ENCODE measurements at places on chromosomes 3 and 15.

DNA sequence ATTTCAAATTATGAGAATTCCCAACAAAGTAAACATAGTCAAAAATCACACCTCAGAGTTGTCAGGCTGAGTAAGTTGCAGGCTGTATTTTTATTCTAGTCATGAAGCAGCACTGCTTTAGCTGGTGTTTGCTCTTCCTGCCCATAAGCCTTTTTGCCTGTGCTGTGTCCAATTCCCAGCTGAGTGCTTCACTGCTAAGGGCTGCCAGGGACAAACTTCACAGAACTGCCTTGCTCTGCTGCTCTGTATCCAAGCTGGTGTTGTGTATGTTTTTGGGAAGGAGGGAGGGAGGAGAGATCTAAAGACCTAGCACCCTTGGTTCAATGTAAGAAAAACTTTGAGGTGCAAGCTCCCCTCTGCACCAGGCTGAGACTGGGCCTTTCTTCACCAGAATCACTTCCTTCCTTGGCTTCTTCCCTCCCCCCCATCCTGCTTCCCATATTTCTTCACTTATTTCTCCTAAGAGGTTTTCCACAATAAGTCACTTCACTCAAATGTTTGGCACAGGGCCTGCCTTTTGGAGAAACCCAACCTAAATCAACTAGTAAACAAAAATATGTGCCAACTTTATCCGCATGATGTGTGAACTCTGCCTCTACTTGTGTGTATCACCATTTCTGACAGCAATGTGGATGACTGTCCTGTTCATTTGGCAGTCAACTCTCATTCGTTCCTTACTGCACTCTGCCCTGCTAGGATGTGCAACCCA is 156.1 kb downstream of the TBL1XR1 start:
- no peak for DNase-seq

- no peak for DNase-seq
Measured at GRCh38 chr3:169337500-169338078, 325.9 kb downstream of the MECOM start.

GRCh38 chr15:23569151-23569925 is 3.9 kb downstream of the MKRN3 start:
- DNase-seq: no peak

GRCh38 chr3:128367761-128368160 is 98.9 kb downstream of the DNAJB8 start:
- no peak for DNase-seq

DNA sequence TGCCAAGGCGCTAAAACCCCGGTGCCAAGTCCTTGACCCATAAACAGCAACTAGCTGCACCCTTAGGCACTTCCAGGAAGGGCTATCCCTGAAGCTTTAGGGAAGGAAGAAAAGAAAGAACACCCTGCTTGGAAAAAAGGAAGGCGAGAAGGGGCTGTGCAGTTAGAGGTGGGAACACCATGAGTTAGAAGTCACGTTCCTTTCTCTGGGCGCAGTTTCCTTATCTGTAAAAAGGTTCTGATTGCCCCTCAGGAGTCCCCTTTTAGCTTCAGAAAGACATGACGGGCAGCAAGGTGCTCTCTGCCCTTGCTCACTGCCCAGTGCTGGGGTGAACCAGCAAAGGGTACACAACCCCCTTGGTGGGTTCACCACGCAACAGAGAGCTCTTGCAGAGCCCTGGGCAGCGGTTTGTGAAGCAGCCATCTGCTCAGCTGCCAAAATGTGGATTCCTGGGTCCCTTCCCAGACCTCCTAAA is 798 bp downstream of the GCHFR start:
- DNase-seq: no peak

DNA sequence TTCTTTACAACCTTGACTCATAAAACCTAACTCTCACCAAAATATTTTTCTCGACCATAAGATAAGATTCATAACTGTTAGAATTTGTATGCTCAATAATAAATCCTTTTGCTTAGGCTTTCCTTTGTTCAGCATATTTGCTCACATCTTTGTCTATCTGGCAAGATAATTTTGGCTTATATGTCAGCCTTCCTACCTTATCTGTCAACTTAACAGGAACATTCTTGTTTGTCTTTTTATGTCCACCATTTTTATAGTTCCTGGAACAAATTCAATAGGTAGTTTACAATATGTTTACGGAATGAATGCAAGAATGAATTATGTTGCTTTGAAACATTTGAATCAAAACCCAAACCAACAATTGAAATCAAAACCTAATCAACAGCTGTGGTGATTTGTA is 41.0 kb upstream of the P2RY1 start:
- no peak for DNase-seq

DNA sequence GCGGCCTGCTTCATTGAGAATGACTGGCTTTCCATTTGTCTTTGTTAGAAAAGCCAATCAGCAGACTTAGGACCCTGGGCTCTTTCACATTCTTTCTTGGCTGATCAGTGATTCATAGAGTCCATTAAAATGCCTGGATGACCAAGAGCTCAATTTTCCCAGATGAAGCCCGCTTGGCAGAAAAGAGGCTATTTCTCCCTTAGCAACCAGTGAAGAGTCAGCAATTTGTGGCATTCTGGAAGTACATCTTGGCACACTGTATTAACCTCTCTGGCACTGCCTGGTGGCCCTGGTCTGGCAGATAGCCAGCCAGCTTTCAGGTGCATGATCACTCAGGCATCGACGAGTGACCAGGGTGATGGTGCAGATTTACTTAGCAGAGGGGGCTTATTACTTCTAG is 145.7 kb upstream of the PLAAT1 start:
- no peak for DNase-seq

- no peak for DNase-seq
Measured at GRCh38 chr3:170421111-170421641, 2.5 kb downstream of the CLDN11 start.

DNA sequence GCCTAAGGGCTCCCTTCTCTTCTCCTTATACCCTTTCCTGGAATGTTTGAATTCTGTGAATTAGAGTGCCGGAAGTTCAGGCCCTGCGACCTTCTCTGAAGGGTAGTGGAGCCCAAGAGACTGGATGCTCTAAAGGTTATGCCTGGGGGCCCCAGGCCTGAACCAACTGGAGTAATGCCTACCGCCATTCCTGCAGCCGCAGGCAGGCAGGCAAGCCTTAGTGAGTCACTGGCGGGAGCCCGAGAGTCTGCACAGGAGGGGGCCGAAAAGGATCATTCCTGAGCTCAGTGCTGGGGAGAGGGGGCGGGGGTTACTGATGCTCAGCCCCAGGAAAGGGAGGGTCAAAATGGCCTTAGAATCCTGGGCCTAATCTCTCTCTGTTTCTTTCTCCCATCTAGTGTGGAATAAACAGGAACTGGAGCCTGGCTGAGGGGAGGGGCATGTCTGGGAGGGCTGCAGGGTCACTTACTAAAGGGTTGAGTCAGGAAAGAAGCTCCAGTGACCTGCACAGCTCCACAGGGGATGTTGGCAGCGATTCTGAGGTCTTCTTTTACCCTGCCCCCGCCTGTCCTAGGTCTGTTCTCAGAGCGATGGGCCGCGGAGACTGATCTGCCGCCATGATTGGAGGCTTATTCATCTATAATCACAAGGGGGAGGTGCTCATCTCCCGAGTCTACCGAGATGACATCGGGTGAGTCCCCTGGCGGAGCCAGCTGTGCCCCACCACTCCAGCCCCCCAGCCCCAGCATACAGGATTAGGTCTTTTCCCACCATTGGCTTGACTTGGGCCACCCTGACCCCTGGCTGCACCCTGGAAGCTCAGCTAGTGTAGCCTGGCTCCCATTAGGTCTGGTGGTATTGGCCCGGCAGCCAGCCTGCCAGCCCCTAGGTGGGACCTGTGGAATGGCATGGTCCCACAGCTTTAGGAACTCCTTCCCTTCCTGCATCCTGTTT is 2.0 kb downstream of the AP2M1 start:
- no peak for DNase-seq

DNA sequence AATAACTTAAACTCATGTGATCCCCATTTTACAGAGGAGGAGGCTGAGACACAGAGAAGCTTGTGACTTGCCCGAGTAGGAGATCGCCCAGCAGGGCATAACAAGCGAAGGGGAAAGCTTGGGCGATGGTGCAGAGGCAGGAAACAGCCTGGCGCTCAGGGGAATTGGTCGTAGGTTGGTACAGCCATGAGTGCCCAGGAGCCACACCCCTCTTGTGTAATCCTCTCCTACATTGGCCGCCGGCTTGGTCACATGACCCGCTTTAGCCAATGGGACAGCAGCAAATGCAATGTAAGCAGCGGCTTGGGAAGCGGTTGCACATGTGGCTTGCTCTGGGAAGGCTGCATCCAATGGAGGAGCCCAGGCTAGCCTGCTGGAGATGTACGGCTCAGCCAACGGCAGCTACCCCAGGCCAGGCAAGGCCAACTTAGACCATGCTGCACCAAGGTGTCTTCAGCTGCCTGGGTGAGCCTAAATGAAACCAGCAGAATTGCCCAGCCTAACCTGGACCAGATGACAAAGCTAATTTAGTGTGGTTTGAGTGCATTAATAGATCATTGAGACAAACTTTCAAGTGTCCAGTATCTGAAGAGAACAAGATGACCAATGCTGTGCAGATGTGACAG is 50.3 kb upstream of the SLC6A6 start:
- no peak for DNase-seq

DNA sequence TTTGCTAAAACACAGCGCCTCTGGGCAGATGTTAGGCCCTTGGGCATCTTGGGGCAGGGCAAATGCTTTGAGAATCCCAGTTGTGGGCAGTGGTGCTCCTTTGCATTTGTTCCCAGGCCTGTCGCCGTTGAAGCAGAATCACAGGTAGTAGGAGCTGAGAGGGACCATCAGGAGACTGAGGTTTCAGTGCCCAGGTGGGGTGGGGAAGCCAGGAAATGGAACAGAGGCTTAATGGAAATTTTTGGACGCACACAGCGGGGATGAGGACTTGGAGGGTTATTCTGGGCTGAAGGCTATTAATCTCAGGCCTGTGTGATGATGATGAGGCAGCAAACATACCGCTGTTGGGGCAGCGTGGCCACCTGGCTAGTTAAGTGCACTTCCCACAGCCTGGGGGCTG is 99.5 kb downstream of the SV2B start:
- no peak for DNase-seq

DNA sequence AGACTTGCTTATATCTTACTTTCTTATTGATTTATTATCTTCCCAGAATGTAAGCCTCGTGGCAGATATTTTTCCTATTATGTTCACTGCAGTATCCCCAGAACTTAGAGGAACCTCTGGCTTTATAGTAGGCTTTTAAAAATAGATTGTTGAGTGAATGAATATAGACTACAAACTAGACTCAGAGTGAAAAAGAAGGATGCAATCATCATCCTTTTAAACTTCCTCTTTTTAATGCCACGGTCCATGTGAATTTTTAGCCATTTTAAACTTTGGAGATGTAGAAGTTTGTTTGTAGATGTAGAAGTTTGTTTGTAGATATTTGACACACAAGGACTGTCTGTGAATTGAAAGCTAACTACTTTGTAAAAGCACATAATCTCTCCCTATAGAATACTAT is 7.2 kb upstream of the P2RY12 start:
- no peak for DNase-seq

GRCh38 chr15:73930371-73930770 is 4.1 kb downstream of the LOXL1 start:
- no peak for DNase-seq

- DNase-seq: no peak
Measured at GRCh38 chr3:38968891-38969290, 82.9 kb downstream of the SCN11A start.

DNA sequence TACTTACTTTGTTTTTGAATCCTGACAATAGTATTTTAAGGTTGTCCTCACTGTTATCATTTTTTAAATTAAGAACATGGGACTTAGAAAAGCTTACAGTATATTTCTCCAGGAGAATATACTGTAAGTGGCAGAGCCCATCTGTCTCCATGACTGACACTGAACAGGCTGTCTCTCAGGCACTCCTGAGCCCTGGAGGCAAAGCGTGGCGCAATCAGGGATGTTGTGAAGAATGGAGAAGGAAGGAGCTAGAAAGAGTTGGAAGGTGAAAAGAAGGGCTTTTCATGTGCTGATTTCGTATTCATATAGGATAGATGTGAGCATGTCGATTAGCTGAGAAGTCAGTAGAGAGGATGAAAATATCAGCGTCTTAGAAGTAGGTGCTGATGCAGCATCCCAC is 41.5 kb downstream of the FGF12 start:
- no peak for DNase-seq

DNA sequence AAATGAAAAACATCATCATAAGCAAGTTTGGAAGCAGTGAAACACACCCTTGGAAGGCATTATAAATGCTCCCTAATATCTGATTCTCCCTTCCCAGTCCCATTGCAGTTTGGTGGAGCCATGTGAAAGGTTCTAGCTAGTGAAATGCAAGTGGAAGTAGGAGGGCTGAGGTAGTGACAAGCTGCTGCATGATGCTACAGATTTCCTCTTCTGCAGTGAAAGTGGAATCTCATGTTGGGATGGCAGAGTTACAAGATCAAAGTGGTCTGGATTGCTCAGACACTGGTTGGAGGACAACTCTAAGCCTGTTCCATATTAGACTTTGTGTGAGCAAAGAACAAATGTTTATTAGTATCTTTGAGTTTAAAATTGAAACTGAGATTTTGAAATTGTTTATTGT is 3.3 kb upstream of the PDCD6IP start:
- DNase-seq: no peak

DNA sequence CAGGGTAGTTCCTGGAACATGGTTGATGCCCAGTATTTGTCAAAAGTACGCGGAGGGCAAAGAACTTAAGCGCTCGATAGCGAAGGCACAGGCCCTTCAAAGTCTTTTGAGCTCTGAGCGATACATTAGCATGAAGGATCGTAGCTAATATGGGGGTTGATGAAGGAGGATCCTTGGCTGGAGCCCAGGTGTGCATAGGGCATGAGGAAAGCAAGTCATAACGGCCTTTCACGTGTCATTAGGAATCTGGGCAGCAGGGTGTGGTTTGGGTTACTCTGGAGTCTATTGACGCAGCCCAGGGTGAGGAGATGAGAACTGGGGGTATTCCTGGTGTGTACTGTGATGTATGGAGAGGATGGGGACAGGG is 31.7 kb downstream of the SPINK8 start:
- no peak for DNase-seq

DNA sequence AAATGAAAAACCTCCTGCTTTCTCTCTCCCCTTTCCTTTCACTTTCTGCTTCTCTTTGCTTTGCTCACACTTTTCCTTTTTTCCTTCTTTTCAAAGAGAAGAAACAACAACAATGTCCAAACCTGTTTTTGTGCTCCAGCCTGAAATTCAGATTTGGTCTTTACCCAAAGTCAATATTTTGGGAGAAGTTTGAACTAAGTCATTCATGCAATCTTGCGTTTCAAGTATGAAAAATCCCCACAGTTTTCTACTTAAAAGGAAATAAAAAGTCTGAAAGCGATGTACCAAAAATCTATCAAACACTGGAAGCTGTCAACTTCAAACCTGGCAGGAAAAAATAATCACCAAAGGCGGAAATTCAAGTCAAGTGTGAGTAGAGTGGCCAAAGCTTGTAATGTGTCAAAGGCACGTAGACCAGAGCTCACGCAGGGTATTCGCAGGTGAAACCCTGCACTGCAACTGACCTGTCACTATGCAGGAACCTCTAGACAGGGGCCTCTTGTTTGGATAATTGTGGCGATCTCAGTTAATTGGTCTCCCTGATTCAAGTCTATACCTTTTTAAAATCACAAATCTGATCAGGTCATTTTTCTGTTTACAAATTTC is 118.8 kb upstream of the GALNT15 start:
- no peak for DNase-seq

- DNase-seq: no peak
Measured at GRCh38 chr15:38522922-38523321, 41.7 kb downstream of the RASGRP1 start.

Measured in T-helper 17 cell (primary cell).